ENCODE measurements at places on chromosomes 1 and 21.

- DNase-seq = no peak
These were observed 685.3 kb upstream of the CHRM3 start for GRCh38 chr1:238701024-238701423.

DNA sequence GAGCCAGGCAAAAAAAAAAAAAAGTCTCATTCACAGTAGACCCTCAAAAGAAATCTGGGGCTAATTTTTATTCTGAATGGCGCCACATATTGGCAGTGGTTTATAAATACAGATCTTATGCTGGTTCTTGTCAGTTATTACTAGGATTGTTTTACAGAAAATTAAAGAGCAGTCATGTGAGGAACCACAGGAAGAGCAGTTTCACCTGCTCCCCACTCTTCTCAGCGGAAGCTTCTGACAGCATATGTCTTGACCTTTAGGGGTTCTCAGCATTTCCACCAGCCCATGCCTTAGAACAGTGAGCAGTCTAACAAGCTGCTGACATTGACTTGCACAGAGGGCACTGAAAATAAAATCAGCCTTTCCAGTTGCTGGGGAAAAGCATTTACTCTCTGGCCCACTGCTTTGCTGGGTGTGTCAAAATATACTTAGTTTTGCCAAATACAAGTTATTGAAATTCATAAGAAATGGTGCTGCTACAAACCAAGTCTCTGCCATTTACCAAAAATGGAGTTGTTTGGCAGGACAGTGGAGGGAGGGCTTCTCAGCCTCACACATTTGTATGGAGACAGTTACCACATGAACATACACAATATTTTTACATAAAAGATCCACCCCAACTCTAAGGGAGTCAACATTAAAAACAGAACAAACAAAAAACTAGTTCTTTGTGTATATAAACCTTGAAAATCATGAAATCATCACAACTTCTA, 144.2 kb downstream of the SYT2 start:
- DNase-seq = no peak

DNA sequence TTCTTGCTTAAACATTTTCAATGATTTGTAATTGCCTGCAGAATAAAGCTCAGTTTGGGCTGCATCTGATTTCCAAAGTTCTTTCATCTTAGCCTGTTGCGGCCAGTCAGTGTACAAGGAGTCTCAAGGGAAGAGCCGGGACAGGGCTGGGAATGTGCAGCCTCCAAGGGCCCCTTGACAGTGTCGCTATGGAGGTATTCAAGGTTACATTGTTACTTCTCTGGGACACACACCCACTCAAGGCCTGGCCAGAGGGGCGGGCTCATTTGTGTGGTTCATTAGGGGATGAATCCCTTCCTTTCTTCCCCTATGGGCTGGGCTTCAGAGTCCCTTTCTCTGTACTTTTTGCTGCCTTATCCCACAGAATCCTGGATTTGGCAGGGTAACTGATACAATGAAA, 107.6 kb upstream of the CSF3R start:
- no peak for DNase-seq

- DNase-seq = no peak
These were observed 89.2 kb upstream of the IGSF21 start for GRCh38 chr1:18018366-18018765.

DNA sequence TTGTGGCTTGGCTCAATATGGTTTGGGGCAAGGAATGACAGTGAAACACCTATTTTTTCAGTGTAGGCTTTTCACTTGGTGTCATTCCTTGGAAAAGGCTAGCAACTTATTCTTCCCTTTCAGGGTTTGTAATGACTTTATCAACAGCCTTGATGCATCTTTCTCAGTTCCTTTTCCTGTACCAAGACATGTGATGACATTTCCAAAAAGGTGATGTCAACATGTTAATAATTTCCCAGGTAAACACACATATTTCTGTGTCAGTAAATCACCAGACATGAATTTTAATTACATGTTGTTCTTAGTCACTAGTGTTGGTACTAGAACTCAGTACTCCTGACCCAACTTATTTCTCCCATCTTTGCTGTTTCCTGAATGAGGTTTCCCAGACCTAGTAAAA, 37.8 kb upstream of the RRP15 start:
- no peak for DNase-seq

DNA sequence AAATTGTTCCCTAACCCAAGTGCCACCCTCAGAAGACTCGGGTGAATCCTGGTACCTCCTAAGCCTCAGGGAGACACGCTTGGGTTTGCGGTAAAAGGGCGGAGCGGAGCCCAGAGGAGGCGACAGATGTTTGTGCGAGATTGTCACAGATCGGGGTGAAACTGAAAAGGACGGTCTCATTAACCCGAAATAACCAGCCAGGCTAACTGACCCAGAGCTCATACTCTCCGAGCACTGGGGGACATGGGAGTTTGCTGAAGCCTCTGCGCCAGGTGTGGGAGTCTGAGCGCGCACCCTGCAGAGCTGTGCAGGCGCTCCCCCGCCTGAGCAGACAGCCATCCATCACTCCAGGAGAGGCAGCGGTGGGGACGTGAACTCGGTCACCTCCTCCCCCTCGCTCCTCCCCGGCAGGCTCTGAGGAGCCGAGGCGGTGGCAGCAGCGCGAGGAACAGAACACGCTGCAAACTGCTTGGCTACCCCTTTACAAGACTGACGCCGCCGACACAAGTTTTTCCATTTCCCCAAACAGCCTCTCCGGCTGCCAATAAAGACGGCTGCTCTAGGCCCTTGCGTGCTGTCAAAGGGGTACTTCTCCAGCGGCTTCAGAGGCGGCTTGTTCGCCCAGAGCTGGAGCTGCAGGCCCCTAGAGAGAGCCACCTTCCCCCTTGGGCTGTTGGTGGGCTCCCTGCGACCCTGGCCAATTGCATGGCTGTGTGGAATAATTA, 43.5 kb downstream of the RRAGC start:
- DNase-seq = no peak

DNA sequence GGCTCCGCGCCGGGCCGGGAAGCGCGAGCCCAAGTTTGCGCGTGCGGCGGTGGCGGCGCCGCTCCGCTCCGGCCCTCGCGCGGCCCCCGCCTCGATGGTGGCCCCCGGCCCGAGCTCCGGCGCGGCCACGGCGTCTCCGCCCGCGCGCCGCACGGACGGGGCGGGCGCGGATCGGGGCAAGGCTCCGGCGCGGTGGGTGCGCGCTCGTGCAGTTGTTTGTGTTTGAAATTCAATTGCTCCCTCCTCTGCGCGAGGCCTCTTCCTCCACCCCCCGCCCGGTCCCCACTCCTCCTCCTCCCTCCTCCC, at the start of gene HDGF:
HDGF (minus strand) TSS at position 225 of the 306 bp plus-strand sequence. CDS start 246 bp downstream, outside the sequence.
- no peak for DNase-seq

DNA sequence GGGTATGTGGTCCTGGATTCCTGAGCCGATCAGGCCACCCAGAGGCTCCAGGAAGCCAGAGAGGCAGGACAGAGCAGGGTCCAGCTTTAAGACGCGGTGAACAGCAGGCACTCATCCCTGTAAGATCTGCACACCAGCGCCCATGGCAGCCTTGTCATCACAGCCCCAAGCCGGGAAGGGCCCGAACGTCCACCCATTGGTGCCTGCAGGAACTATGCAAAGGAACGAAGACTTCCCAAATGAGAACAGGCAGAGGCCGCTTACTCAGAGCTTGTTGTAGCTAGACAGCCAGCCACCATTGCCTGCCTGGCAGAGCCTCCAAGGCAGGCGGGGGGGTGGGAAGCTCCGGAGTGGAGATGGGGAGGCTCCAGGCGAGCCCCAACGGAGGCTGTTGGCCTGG, 12.1 kb upstream of the ARHGEF16 start:
- no peak for DNase-seq

DNA sequence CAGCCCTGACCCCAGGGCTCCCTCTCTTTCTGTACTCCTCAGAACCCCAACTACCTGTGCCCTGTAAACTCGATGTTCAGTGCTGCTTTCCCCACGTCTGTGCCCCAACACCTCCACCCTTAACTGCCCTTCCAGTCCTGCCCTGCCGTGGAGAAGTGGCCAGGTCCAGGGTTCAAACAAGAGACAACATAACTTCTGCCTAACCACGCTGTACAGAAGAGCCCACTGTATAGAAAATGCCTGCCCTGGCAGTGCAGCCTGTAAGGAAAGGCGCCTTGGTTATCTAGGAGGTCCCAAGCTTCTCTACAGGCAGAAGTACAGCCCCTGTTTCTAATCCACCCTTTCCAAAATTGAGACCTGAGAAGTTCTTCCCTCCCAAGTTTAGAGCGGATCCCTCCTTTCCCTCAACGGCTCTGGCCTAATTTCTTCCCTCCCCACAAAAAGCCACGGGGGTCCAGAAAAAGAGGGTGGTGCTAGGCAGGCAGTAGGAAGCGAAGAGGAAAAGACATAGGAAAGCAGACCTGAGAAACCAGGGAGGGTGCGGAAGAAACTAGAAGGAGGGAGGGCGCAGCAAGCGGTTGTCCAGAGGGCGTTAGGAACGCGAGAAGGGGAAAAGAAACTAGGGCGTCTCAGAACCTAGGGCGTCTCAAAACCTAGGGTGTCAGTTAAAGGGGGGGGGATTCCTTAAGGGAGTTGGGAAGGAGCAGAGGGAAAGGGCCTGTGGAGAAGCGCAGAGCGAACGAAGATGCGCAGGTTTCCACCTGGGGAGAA, 3.2 kb downstream of the DMRTA2 start:
- DNase-seq = no peak

- no peak for DNase-seq
These were observed 536.6 kb upstream of the CXADR start for GRCh38 chr21:16976193-16976592.

DNA sequence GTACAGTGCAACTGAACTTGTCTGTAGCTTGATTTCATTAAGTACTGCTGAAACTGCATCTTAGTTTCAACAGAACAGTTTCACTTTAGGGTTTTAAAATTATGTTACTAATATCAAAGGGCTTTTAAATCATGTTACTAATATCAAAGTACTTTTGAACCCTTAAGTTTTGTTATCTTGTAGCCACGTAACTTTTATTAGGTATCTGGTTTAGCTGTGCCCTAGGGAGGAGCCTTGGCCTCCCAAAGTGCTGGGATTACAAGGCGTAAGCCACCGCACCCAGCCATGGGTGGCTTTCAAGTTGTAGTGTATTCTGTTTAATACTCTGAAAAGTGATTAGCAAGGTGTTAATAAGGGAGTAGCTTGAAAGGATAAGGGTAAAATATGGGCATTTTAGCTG, 2.0 kb downstream of the KDM4A start:
- DNase-seq = no peak

DNA sequence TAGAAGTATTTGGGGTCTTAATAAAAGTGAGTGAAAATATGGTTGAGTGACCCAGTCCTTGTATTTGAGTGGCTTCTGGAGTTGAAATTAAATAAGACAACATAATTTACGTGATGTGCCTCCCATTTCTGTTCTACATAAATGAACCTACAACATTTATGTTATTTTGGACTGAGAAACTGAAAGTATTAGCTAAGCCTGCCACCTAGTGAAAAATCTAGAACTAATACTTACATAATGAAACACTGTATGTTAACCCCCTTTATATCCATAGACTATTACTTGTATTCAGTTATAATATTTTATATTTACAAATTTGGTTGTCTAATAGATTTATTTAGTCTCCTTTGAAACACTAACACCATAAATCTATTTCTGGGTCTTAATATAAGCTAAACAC, 298.9 kb downstream of the KCNT2 start:
- DNase-seq = no peak

GRCh38 chr1:204106825-204107224, 33.9 kb downstream of the SOX13 start:
- no peak for DNase-seq

DNA sequence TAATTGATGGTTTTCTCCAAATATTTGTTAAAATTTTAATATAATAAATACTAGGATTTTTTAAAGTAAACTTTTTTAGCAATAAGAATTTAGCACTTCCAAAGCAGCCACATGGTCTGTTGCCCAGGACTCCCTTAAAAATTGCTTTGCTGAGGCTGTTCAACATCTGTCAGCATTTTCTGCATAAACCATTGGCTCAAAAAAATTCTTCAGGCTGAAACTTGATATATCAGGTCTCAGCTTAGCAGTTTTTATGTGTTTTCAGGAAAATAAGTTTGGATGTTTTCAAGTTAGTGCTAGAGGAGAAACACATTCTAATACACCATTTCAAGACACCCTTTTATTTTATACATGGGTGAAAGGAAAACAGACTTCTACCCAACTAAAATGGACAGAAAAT, 69.1 kb upstream of the C1orf105 start:
- no peak for DNase-seq

DNA sequence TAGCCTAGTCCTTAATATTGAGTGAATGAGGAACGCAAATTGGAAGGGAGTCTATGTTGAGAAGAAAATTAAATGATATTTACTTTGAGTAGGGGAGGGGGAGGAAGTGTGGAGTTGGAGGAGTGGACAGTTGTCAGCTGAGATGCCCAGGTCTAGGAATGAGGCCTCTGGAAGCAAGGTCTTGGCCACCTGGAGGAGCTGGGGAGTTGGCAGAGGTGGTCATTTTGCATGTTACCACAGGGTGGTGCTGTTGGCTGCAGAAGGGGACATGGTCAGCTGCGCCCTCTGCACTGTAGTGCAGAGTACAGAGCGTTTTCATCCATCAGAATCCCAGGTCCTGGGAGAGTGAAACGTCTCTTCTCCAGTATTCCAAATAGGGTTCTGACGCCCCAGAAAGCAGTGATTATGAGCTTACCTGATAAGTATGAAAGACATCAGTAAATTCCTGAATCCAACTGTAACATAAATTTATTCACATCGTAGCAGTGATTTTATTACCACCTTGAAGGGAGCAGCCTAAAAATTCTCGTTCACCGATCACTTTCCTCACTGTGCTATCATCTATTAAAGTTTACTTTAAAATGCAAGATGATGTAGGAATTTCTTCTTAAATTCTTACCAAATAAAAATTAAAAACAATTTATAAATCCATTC, 13.8 kb downstream of the PARK7 start:
- peak; percentile 42 for DNase-seq

GRCh38 chr1:228015276-228016180, 8.7 kb downstream of the WNT3A start:
- no peak for DNase-seq

DNA sequence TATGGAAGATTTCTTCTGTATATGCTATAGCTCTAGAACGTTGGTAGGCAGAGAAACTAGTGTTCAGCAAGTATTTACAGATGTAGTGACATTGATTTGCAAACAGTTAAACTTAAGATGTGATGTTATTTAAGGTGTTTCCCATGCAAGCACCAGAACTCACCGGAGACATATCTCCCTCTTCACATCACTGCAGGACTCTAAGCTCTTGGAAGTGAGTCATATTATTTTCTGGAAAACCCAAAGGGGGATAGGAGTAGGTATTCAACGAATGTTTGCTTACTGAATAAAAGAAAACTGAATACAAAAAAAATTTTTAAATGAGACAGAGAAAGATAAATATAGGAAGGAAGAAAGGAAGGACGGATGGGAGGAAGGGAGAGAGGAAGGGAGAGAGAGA, 25.0 kb downstream of the RGS4 start:
- no peak for DNase-seq

- DNase-seq = no peak
These were observed 25.2 kb downstream of the PPP2R5A start for GRCh38 chr1:212310383-212310782.

- peak; percentile 15 for DNase-seq
These were observed 392 bp upstream of the DMRTA2 start for GRCh38 chr1:50423670-50424000.

- DNase-seq = no peak
These were observed 228.2 kb upstream of the USP24 start for GRCh38 chr1:55443175-55443915.

Measured in stimulated activated CD4-positive, alpha-beta T cell treated with anti-CD3 and anti-CD28 coated beads, Interleukin-4, amount 100 ng/mL, for 24 hours (primary cell).